ENCODE measurements at places on chromosomes 2 and 18. TPM values are rescaled to one million over a fixed set of nuclear protein-coding genes. Genes with fewer than 3 reads are reported as not detected.

Gene CAPN14
- polyA plus RNA-seq = 0.19 TPM

Gene PTH2R
- polyA plus RNA-seq = 0.37 TPM

- DNase-seq = no peak
Measured at GRCh38 chr2:152755029-152755428, 36.6 kb downstream of the ARL6IP6 start.

- no peak for DNase-seq
Measured at GRCh38 chr2:222651718-222652418, 4.0 kb downstream of the FARSB start.

- no peak for DNase-seq
Measured at GRCh38 chr2:56314796-56315195, 131.0 kb downstream of the CCDC85A start.

- DNase-seq = no peak
Measured at GRCh38 chr2:70511971-70512729, 41.5 kb downstream of the TGFA start.

DNA sequence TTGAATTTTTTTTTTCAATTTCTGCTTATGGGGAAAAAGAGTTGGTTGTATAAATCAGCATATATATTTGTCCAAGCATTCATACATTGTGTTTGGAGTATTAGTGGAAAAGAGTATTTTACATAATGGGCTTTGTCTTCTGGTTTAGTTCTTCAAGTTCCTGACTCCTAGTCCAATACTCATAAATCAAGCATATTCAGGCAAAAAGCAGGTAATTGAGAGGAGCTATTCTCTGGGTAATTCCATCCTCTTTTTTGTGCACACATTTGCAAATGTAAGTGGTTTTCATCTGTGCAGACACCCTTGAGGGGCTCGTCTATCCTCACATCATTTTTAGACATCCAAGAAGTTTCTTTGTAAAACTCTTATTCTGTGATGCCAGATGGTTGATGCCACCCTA lies 337.2 kb downstream of the ARHGAP15 start:
- no peak for DNase-seq

DNA sequence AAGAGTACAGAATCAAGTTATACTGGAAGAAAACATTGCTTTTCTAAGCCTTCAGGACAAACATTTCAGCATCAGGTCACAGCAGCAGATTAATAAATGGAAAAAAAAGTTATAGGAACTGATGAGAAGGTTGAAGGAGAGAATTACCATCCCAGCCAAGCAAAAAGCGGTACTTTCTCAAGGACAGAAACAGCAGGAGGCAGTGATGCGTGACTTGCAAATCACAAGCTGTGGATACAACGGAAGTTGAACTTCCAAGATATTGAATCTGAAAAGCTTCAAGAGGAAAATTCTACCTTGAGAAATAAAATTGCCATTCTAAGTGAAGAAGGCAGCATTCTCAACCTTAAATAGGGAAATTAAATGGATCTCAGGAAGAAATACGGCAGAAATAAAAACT lies 18.5 kb upstream of the SERPINB12 start:
- no peak for DNase-seq

DNA sequence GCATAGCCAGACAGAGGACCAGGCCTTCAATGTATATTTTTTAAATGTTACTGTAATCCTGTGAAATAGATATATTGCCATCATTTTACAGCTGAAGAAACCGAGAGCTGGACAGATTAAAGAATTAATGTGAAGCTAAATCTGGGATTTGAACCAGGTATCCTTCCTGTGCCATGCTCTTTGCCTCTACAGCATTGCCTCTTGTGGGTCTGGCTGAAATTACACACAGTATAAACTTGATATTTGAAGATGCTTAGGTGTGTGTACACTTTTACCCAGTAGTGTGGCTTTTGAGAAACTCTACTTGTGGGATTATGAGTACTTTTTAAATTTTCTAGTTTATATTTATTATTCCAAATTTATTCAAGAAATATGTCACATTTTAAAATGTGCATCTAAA lies 264.5 kb downstream of the CNTNAP5 start:
- DNase-seq = no peak

- no peak for DNase-seq
Measured at GRCh38 chr2:188773075-188773474, 201.1 kb upstream of the COL3A1 start.

DNA sequence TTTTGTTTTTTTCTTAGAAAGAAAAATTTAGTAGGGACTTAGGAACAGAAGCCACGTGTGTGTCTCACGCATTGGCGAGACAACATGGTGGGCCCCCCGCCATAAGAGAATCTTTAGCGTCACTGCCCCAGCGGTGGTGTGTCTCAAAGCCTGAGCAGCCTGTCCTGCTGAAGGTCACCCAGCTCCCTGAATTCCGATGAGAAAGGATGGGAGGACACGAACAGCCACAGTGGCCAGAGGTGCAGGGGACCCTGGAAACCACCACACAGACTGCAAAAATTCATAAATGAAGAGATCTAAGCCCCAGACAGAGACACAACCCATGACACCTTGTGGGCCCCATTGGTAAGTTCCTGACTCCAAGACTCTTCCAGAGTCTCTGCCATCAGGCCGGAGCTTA lies 266.1 kb upstream of the RAB6C start:
- DNase-seq = no peak
